ENCODE measurements at places on chromosomes 4 and X.

DNA sequence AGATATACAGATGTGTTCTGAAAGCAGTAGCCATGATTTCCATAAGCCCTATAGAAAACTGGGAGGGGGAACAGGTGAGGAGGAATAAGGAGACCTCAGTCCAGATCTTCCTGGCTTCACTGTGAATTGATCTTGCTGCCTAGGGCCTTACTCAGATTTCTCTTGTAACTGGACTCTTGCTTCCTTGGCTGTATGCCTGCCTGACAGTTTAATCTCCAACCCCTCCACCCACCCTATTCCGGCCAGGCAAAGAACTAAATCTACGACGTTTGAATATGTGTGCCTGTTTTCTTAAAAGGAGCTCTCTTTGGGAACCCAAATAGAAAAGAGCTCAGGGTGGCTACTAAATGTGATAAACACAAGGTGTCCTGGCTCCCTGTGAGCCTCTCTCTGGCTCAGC, 173.0 kb downstream of the GPC3 start:
- DNase-seq: no peak

- no peak for DNase-seq
Measured at GRCh38 chr4:20984576-20984836, 284.2 kb downstream of the PACRGL start.

GRCh38 chrX:135489542-135489941, 30.9 kb upstream of the INTS6L start:
- DNase-seq: no peak

DNA sequence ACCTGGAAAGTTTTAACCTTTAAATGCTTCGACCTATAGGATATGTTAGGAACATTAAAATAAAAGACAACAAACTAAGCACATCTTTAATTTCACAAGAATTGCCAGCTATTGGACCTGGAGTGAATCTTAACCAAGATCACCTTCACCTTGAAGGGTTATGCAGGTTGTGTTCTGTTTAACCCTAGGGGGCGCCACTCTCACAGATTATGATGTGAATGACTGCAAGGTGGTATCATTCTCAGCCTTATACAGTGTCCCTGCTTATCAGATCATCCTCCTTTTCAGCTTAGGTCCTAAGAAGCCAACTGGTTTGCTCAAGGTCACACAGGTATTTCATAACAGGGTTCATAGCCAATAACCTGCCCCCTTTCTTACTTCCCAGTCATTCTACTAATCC, 23.5 kb downstream of the INTS6L start:
- peak; percentile 27 for DNase-seq

- no peak for DNase-seq
Measured at GRCh38 chr4:140153419-140153717, 616 bp downstream of the MAML3 start.

DNA sequence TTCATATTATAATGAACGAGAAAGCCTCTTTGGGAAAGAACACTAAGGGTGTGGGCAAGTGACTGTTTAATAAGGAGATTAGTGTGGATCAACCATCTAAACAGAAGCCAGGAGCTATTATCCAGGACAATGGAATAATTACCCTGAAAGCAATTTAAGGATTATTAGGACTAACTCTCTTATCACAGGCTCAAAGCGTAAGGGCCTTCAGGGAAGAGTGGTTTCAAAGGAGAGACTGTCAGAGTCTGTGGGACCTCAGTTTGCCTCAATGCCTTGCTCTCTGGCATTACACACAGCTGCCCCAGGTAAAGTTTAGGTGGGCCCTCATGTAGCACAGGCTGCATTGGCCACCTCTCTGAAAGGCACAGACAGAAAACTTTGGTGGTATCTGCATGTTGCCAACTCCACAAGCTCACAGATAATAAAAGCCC, 717.2 kb upstream of the ADGRL3 start:
- DNase-seq: no peak

Data from activated CD4-positive, alpha-beta T cell treated with anti-CD3 and anti-CD28 coated beads, Interleukin-2, amount 50 U/mL, for 16 hours (primary cell).